ENCODE measurements at places on chromosomes 1 and 21.
A peak's percentile ranks its signal among the peaks of the same experiment; 100 is the strongest.

DNA sequence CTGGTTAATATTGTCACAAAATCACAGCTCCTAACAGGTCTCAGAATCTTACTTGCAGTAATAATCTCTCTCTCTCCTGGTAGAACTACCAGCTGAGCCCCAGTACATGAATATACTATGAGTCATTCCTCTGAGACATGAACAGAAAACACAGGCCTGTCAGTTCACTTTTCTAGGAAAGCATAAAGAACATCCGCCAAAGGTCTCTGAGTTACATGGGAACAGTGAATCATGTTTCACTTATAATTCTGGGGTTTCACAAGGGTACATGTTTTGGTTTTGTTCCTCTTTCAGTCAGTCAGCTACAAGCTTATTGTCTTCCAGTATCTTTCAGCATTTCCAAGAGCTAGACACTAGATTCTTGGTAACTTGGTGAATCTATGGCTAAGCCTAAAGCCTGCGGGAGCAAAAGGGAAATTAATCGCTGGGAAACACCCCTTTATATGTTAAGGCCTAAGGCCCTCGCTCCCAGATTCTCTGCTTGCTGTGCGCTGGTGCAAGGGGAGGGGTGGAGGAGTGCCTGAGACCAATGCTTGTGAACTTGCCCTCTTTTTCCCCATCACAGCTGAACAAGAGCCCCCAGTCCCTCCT lies 31.7 kb downstream of the IFNGR2 start:
- no peak for DNase-seq

DNA sequence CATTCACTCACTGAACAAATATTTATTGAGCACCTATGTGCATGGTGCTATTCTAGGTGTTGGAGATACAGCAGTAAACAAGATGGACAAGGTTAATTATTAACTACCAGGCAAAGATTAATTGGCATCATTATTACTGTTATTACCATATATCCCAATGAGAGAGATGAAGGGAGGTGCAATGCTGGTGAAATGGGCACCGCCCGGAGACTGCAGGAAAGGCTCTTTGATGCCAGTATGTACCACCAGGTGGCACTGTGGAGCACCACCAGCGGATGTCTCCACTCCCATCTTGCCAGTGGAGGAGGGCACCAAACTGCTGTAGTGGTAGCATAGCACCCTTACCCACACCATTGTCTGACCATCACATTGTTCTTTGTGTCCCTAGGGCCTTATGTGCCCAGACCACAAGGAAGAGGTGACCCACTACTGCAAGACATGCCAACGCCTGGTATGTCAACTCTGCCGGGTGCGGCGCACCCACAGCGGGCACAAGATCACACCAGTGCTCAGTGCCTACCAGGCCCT lies 3.0 kb downstream of the TRIM46 start:
- DNase-seq: peak; percentile 73

DNA sequence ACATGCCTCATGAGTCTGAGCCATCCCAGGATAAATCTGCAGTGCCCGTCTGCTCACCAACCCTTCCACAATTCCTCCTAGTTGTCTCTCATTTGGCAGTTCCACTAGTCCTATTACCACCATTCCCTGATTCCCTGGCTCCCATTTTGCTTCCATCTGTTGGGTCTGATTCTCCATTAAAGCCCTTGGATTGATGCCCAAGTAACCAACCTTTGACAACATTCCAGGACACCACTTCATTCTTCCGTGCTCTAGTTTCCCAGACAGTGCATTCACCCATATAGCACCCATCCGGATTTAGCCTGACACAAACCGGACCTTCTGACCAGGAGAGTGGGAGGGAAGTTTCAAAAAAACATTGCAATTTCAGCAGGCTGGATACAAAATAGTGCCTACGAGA lies 189.4 kb upstream of the PALMD start:
- DNase-seq: no peak

GRCh38 chr1:48588061-48588460 lies 116.1 kb upstream of the SPATA6 start:
- DNase-seq: no peak

DNA sequence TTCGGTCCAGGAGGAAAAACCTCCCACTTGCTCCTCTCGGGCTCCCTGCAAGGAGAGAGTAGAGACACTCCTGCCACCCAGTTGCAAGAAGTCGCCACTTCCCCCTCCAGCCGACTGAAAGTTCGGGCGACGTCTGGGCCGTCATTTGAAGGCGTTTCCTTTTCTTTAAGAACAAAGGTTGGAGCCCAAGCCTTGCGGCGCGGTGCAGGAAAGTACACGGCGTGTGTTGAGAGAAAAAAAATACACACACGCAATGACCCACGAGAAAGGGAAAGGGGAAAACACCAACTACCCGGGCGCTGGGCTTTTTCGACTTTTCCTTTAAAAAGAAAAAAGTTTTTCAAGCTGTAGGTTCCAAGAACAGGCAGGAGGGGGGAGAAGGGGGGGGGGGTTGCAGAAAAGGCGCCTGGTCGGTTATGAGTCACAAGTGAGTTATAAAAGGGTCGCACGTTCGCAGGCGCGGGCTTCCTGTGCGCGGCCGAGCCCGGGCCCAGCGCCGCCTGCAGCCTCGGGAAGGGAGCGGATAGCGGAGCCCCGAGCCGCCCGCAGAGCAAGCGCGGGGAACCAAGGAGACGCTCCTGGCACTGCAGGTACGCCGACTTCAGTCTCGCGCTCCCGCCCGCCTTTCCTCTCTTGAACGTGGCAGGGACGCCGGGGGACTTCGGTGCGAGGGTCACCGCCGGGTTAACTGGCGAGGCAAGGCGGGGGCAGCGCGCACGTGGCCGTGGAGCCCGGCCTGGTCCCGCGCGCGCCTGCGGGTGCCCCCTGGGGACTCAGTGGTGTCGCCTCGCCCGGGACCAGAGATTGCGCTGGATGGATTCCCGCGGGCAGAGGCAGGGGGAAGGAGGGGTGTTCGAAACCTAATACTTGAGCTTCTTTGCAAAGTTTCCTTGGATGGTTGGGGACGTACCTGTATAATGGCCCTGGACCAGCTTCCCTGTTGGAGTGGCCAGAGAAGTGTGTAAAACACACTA lies 45.3 kb downstream of the MRPL39 start:
- peak; percentile 72 for DNase-seq

GRCh38 chr1:155938220-155938627 lies 3.2 kb upstream of the RXFP4 start:
- no peak for DNase-seq

- no peak for DNase-seq
Observed at GRCh38 chr1:41144285-41144684, 97.8 kb downstream of the SCMH1 start.

DNA sequence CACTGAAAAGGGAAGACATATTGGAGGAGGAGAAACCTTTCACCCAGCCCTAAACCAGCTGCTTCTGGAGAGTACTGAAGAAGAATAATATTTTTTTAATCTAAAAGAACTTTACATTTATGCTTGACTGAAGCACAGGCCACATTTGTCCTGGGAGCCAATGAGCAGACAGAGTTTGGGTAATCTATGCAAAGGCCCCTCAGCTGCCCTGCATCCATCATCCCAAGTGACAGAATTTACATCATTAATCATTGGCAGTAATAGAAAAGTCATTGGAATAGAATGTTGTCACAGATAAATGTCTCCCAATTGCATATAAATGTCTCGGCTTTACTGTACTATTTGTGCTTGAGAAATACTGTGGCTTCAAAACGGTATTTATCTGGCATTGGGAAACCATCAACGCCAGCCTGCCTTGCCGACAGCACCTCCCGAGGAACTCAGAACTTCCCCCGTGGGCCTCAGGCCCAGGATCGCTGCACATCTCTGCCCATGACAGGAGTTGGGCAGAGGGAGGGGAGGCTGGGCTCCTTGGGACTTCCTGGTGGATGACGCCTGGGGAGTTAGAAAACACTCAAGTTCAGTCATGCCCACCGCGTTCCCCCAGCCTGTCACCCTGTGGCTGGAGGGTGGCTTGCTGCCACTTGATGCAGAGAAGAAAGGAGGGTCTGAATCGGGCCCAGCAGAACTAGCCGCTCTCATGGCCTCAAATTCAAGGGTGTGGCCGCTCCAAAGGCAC lies 133.1 kb downstream of the CAMTA1 start:
- no peak for DNase-seq

DNA sequence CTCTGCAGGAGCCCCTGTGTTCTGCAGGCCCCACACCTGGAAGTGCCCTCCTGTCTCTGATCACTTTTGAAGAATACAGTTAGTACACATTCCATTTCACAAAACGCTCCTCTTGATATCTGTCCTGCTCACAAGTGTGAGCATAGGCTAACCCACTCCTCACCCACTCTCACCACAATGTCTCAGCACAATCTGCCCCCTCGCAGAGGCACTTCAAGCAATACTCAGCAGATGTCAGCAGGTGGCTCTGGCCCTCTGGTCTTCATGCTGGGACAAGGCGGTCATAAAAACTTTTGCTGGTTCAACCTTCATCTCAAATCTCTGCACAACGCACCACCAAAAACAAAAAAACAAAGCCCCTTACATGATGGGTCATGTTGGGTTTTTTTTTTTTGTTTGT lies 671.2 kb downstream of the MATN1 start:
- no peak for DNase-seq

DNA sequence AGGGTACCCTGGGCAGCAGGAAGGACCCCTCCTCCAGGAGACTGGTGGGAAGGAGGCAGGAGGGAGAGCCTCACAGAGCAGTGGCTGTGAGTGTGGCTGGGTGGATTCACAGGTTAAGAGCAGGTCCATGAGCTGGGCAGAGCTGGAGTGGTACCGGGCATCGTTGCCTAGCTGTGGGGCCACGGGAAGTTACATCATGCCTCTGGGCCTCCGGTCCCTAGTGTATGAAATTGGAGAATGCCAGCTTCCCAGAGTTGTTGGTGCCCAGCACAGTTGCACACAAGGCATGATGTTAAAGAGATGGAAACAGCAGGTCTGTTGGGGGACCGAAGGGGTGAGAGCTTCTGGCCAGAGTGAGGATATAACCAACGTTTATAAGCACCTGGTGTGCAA lies 18.5 kb downstream of the FOXO6 start:
- DNase-seq: no peak

DNA sequence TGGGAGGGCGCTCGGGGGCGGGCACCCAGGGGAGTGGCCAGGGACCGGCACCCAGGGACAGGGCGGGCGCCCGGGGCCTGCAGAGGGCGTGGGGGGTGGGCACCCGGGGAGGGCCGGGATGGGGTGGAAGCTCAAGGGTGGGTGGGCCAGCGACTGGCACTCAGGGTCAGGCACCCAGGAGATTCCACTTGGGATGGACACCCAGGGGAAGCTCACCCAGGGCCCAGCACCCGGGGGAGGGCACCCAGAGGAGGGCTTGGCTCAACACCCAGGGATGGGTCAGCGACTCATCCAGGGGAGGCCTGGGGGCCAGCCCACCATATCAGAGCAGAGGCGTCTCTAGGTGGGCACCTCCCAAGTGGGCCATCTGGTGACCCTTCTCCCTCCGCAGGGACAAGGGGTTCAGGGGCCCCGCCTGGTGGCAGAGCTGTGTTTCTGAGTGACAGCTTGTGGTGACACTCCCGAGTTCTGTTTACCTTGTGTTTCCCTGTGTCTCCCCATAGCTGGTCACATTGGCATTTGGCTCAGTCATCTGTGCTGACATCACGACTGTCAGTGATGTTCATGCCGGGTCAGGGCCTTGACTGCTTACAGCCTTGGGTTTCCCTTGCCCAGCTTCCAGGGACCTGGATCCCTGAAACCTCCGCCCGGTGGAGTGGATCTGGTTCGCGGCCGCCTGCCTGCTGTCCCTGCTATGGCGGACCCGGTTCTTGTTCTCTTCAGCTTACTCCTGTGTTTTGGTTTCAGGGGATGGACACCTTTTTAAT lies 749 bp downstream of the IBA57 start:
- DNase-seq: no peak

DNA sequence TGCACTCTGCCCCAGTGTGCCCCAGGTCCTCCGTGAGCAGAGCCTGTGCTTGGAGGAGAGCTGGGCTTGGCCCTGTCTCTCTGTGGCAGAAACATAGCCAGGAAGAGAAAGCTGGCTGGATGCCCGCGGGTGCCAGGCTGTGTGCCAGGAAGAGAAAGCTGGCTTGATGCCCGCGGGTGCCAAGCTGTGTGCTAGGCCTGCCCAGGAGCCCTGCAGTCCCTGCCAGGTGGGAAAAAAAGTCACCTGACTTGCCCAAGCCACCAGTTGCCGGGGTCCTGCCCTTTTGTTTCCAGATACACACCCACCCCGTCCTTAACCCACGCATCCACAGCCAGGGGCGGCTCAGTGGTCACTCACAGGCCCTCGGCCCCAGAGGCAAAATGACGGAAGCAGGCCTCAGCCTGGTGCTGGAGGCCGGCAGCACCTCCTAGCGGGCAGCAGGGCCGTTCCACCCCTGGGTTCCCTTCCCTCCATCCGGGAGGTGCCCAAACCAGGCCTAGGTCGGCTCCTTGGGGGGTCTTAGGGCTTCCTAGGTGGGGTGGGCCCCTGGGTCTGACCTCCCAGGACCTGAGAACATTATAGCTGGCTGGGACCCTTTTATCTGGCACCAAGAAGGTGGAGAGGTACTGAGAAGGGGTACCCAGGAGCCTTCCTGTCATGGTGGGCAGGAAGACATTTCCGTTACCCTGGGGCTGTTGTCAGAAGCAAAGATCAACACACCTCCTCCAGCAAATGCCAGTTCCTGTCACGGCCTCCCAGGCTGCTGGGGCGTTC lies 9.1 kb downstream of the ITGB2 start:
- no peak for DNase-seq

DNA sequence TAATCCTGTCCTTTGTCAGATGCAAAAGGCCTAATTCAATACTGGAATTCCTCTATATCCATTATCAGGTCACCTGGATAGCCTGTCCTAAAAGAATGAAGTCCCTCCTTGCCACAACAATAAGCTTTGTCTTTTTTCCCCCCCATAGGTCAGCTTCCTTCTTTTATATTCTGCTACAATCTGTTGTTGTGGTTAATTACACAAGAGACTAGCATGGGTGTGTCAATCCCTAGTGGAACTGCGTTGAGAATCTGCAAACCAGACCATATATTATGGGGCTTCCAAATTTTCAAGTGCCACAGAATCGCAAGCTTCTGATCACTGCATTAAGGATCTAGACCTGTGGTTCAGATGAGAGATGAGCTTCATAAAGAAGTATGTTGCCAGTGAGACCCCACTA lies 349.6 kb downstream of the SMYD3 start:
- no peak for DNase-seq

DNA sequence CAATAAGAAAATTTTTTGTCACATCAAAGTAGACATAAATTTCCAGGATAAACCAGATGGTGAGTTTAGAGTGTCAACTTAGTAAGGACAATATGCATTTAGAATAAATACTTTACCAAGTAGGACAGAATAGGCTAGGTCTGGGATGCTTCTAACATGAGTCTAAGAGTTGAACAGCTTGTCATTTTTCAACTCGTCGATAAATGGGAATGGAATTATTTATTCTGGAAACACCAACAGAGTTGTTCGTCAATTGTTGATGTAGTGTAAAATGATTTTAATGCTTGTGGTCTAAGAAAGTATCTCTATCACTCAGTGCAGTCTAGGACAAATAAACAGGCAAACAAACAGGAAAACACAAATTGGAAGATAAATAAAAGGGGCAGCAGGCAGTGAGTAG lies 358.4 kb upstream of the ST6GALNAC5 start:
- DNase-seq: no peak

GRCh38 chr1:94512816-94513215 lies 28.7 kb downstream of the F3 start:
- DNase-seq: no peak

All from stimulated activated CD8-positive, alpha-beta memory T cell treated with anti-CD3 and anti-CD28 coated beads, Interleukin-15, amount 100 ng/mL, for 24 hours (primary cell).